Left ventricle myocardium superior (tissue), 1 donor: ENCODE measurements at places on chromosomes 2 and 18. TPM values are rescaled to one million over a fixed set of nuclear protein-coding genes. Genes with fewer than 3 reads are reported as not detected.

Gene TMEM198
- total RNA-seq = 1.7 TPM

Gene KCMF1
- 94.3 TPM for total RNA-seq

Gene CRYGD
- total RNA-seq = not detected

Gene FAM237A
- total RNA-seq = 2.0 TPM

Gene USP40
- total RNA-seq = 21.8 TPM

Gene KLHL14
- total RNA-seq = 0.07 TPM

Gene TMEM37
- total RNA-seq = 2.9 TPM

Gene PLGLB1
- total RNA-seq = 2.7 TPM

Gene ABCG8
- total RNA-seq = not detected

Gene COLEC11
- 2.1 TPM for total RNA-seq

Gene PLB1
- total RNA-seq = 3.3 TPM

Gene KLHL29
- total RNA-seq = 0.69 TPM

Gene NMUR1
- not detected for total RNA-seq

Gene ATP6V1C2
- 2.7 TPM for total RNA-seq

Gene PDE1A
- total RNA-seq = 16.9 TPM

Gene GPR45
- total RNA-seq = not detected

Gene SLC40A1
- total RNA-seq = 57.5 TPM

Gene DUSP11
- total RNA-seq = 12.9 TPM

Gene BMP10
- 0.25 TPM for total RNA-seq

Gene FHOD3
- 347 TPM for total RNA-seq

Gene LAMA1
- total RNA-seq = 0.17 TPM

Gene GPAT2
- total RNA-seq = 5.5 TPM

Gene SERPINB11
- total RNA-seq = not detected

Gene RAMP1
- total RNA-seq = 151 TPM

Gene ATP5F1A
- total RNA-seq = 1,799 TPM

Gene VWC2L
- total RNA-seq = not detected

Gene DNER
- total RNA-seq = 1.6 TPM

Gene CCDC85A
- 5.5 TPM for total RNA-seq

Gene TRAK2
- 202 TPM for total RNA-seq

Gene MCM6
- 4.1 TPM for total RNA-seq

Gene DSG4
- total RNA-seq = not detected

Gene SLC38A11
- 1.0 TPM for total RNA-seq

Gene MALL
- 12.0 TPM for total RNA-seq

Gene MBP
- total RNA-seq = 32.7 TPM

Gene MC2R
- not detected for total RNA-seq

Gene CFAP65
- not detected for total RNA-seq

Gene GCC2
- total RNA-seq = 23.9 TPM

Gene PLA2R1
- total RNA-seq = 2.9 TPM

Gene MXD1
- total RNA-seq = 5.0 TPM

Gene NRP2
- 9.7 TPM for total RNA-seq

Gene EFR3B
- total RNA-seq = 4.2 TPM

Gene TLX2
- total RNA-seq = not detected

Gene UGT1A4
- total RNA-seq = not detected

Gene CNGA3
- not detected for total RNA-seq

Gene NXPH2
- total RNA-seq = not detected

Gene PRKAG3
- total RNA-seq = 0.12 TPM

Gene FBXO15
- not detected for total RNA-seq

Gene CACNB4
- total RNA-seq = 0.32 TPM

Gene CPO
- total RNA-seq = 0.27 TPM

Gene SERPINB5
- not detected for total RNA-seq

Gene VAMP5
- 54.8 TPM for total RNA-seq

Gene CDKL4
- 0.59 TPM for total RNA-seq
